ENCODE measurements at places on chromosomes 3 and 15. TPM values are rescaled to one million over a fixed set of nuclear protein-coding genes. Genes with fewer than 3 reads are reported as not detected.

Gene PLS1
- 2.7 TPM for total RNA-seq

Gene NOX5
- 0.08 TPM for total RNA-seq

Gene MNS1
- not detected for total RNA-seq

Gene ITGA11
- total RNA-seq: not detected

Gene COPS2
- total RNA-seq: 56.9 TPM

DNA sequence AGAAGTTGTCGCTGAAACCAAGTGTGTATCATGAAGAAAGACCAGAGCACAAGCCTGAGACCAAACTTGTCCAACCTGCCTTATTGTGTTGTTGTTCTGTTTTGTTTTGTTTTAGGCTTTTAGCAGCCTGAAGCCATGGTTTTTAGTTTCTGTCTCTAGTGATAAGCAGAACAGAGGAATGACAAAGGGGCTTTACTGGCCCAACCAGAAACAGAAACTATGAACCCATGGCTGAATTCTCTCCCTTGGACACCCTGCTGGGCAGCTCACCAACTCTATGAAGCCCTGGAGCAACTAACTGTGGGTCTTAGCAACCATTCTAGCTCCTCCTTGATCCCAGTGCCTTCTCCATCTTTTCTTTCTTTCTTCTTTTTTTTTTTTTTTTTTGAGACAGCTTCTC lies 30.3 kb downstream of the HCLS1 start:
- H3K36me3 ChIP-seq: peaks cover 41% of the 10 kb centered on the region
- H3K4me3 ChIP-seq: no peak overlapping the region
- H3K27me3 ChIP-seq: no peaks in the 10 kb centered on the region
- DNase-seq: no peak

DNA sequence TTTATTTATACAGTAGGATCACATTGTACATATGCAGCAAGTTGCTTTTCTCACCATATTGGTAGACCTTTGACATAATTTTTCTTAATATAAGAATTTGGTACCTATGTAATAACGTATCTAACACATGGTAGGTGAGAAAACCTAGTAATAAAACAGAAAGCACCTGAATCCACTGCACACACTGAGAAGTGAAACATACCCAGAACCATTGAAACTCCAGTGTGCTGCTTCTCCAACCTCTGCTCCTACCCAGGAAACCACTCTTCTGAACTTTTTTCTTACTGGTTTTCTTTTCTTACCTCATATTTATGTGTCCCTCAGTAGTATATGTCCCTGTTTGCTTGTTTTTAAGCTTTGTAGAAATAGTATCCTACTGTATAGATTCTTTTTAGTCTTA lies 293.0 kb downstream of the UBE2E2 start:
- H3K4me1 ChIP-seq: no peaks in the 10 kb centered on the region
- no peak overlapping the region for H3K27ac ChIP-seq
- DNase-seq: no peak
- no peaks in the 10 kb centered on the region for H3K27me3 ChIP-seq
- H3K4me3 ChIP-seq: no peak overlapping the region

DNA sequence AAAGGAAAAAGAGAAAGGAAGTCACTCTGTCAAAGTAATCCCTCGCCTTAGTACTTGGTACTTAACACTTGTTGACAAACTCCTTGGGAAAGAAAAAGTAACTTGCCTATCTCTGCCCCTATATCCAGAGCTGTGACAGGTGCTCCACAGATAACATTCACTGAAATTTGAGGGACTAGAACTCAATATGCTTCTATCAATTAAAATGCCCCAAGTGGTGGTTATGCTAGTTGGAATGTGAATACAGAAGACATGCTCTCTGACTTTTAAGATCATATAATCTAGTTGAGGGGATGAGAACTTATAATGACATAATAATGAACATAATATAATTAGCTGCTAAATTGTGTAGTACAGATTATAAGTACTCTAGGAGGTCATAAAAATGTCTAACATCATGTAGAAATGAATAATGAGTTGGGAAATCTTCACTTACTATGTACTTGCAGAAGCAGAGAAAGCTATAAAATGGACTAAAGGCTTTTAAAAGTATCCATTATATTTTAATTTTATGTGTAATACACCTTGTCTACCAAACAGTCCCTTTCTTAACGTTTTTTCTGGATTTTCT lies 153.1 kb upstream of the CCDC54 start:
- H3K4me1 ChIP-seq: no peaks in the 10 kb centered on the region
- DNase-seq: no peak
- no peak overlapping the region for H3K4me3 ChIP-seq
- no peaks in the 10 kb centered on the region for H3K36me3 ChIP-seq
- H3K27ac ChIP-seq: no peak overlapping the region

DNA sequence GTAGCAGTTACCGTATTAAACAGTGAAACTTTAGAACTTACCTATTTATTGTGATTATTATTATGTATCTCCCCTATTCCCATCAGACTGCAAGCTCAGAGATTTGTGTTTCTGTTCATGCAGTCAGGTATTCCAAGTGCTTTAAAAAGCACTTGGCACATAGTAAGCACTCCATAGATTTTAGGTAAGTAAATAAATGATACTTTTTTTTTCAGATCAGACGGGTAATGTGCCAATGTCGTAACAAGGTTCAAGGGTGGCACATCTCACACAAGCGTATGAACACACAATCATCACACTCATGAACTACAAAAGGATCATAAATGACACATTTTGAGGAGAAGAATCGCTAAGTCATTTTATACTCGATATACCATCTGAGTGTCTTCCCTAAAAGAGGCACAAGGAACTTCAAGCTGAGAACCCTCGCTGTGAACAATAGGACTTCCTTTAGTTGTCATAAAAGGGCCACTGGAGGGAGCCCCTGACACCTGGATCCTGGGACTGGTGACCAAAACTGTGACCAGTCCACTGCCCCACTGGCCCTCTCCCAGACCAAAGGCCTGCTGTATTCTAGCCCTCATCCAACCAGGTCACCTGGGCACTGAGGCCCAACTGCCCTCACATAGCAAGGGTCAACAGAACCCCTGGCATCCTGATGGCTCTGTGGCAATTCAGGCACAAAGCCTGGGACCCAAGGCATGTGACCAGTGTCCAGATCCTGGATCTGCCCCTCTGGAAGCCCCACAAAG lies 32.1 kb downstream of the KIF9 start:
- H3K4me1 ChIP-seq: no peaks in the 10 kb centered on the region
- H3K36me3 ChIP-seq: no peaks in the 10 kb centered on the region
- no peak overlapping the region for H3K27ac ChIP-seq
- no peak for DNase-seq
- no peak overlapping the region for H3K4me3 ChIP-seq

DNA sequence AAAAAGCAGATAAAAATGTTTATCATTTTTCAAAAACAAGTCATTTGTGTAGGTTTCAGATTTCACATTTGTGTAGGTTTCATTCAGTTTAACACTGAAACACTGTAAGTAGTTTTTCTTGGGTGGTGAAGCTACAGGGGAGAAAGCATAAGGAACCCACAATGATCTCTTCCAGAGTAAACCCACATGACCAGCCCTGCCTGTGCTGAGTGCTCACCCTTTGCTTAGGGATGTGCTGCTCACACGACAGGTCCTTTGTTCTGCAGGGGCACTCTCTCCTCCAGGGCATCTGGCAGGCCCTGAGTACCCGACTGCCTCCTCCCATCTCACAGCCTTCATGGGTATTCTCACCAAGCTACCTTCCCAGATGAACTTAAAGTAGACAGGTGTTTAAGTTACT lies 28.9 kb downstream of the ZXDC start:
- H3K27me3 ChIP-seq: no peaks in the 10 kb centered on the region
- H3K4me3 ChIP-seq: no peak overlapping the region
- no peaks in the 10 kb centered on the region for H3K4me1 ChIP-seq
- no peak for DNase-seq
- H3K27ac ChIP-seq: no peak overlapping the region

DNA sequence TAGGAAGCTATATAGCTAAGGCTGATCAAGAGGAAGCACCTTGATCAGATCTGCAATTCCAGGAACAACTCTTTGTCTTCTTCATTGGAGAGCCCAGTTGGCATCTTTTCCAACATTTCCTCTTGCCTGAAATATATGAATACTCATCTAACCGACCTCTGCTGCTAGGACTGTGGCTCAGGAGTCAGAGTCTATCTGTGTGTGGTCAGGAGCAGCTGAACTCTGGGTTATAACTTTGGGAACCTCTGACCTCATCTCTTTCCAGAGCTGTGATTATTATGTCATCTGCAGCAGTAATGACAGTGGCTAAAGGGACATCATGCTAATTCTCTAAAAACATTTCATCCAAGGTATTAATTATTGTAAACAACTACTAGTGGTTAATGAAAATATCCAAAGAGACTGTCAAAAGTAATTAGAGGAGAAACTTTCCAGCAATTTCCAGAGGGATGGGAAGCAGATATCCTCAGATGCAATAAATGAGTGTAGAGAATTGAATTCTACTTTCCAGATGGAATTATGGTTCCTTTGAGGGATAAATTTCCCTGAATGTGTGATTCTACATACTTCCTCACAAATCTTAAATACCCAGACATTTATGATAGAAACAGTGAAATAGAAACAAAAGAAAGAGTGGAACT lies 11.5 kb upstream of the SPINK8 start:
- H3K36me3 ChIP-seq: no peaks in the 10 kb centered on the region
- H3K27ac ChIP-seq: no peak overlapping the region
- no peak overlapping the region for H3K4me3 ChIP-seq
- no peak for DNase-seq
- H3K27me3 ChIP-seq: no peaks in the 10 kb centered on the region

DNA sequence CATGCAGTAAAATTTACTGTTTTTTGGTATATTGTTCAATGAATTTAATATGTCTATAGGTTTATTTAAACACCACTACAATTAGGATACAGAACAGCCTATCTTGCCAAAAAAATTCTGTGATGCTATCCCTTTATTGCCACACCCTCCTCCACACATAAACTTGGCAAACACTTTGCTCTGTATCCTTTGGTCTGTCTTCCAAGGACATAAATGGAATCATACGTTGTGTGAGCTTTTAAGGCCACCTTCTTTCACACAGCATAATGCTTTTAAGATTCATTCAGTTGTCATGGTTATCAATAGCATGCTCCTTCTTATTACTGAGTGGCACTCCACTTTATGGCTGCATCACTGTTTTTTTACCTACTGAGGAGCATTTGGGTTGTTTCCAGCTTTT lies 71.5 kb downstream of the CERS3 start:
- H3K36me3 ChIP-seq: no peaks in the 10 kb centered on the region
- no peak overlapping the region for H3K4me3 ChIP-seq
- no peaks in the 10 kb centered on the region for H3K4me1 ChIP-seq
- H3K27ac ChIP-seq: no peak overlapping the region
- H3K27me3 ChIP-seq: no peaks in the 10 kb centered on the region
- DNase-seq: no peak

GRCh38 chr15:89171136-89172072 lies 50.0 kb downstream of the RLBP1 start:
- no peak overlapping the region for H3K4me3 ChIP-seq
- peaks cover 10% of the 10 kb centered on the region for H3K36me3 ChIP-seq
- H3K27me3 ChIP-seq: no peaks in the 10 kb centered on the region
- DNase-seq: peak; percentile 22
- H3K27ac ChIP-seq: no peak overlapping the region
- H3K4me1 ChIP-seq: peaks cover 12% of the 10 kb centered on the region

GRCh38 chr3:64331605-64332004 lies 106.3 kb upstream of the PRICKLE2 start:
- H3K4me1 ChIP-seq: no peaks in the 10 kb centered on the region
- H3K4me3 ChIP-seq: no peak overlapping the region
- no peaks in the 10 kb centered on the region for H3K36me3 ChIP-seq
- no peak overlapping the region for H3K27ac ChIP-seq
- no peaks in the 10 kb centered on the region for H3K27me3 ChIP-seq

- H3K4me3 ChIP-seq: no peak overlapping the region
- no peak for DNase-seq
- no peaks in the 10 kb centered on the region for H3K36me3 ChIP-seq
- H3K27me3 ChIP-seq: no peaks in the 10 kb centered on the region
Observed at GRCh38 chr3:69948246-69948862, 51.2 kb upstream of the SAMMSON start.

GRCh38 chr3:177811112-177811511 lies 613.8 kb upstream of the TBL1XR1 start:
- no peaks in the 10 kb centered on the region for H3K27me3 ChIP-seq
- H3K4me1 ChIP-seq: peaks cover 5% of the 10 kb centered on the region
- no peak overlapping the region for H3K27ac ChIP-seq
- no peaks in the 10 kb centered on the region for H3K36me3 ChIP-seq

GRCh38 chr15:71237456-71238188 lies 122.4 kb downstream of the THSD4 start:
- no peaks in the 10 kb centered on the region for H3K4me1 ChIP-seq
- DNase-seq: no peak
- no peaks in the 10 kb centered on the region for H3K36me3 ChIP-seq
- no peaks in the 10 kb centered on the region for H3K27me3 ChIP-seq

GRCh38 chr3:112514527-112515128 lies 15.4 kb upstream of the BTLA start:
- no peak overlapping the region for H3K4me3 ChIP-seq
- H3K27ac ChIP-seq: no peak overlapping the region

DNA sequence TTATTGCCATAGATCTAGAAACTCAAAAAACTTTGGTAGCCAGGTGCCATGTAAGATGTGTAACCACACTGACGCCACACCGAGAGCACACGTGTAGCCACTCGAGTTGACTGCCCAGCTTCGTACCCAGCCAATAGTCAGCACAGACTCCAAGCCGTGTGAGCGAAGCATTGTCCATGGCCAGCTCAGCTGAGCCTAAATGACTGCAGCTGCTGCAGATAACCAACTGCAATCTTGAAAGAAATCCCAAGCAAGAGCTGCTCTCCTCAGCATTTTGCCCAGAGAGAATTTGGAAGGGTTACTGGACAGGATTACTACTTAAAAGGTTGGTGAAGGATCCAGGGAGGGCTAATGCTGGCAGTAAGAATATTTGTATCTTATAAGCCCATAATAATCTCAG lies 193.0 kb upstream of the THRB start:
- H3K27me3 ChIP-seq: no peaks in the 10 kb centered on the region
- no peaks in the 10 kb centered on the region for H3K36me3 ChIP-seq
- no peak overlapping the region for H3K27ac ChIP-seq
- DNase-seq: no peak

GRCh38 chr15:25674913-25675312 lies 188.2 kb downstream of the ATP10A start:
- H3K27ac ChIP-seq: no peak overlapping the region
- H3K27me3 ChIP-seq: no peaks in the 10 kb centered on the region
- peaks cover 3% of the 10 kb centered on the region for H3K36me3 ChIP-seq

All from CD4-positive, alpha-beta memory T cell (primary cell).